Hypothalamus (tissue), 51 donors: ENCODE measurements at places on chromosomes 2 and 18.

DNA sequence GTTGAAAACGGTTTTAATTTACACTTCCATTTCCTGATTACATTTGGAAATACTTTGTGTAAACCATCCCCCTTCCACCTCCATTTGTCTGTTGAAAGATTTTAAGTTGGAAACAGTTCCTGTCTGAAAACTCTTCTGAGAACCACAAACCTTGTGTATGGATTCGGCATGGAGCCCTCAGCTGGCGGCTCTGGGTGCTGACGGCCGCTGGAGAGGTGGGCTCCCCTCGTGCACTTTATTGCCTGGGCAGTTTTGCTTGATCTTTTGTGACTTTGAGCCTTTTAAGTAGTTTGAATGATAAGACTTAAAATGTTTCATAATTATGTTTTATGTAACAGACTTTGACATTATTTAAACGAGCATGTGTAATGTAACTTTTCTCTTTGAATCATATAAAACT lies 11.1 kb downstream of the KLF11 start:
- DNase-seq: no peak

DNA sequence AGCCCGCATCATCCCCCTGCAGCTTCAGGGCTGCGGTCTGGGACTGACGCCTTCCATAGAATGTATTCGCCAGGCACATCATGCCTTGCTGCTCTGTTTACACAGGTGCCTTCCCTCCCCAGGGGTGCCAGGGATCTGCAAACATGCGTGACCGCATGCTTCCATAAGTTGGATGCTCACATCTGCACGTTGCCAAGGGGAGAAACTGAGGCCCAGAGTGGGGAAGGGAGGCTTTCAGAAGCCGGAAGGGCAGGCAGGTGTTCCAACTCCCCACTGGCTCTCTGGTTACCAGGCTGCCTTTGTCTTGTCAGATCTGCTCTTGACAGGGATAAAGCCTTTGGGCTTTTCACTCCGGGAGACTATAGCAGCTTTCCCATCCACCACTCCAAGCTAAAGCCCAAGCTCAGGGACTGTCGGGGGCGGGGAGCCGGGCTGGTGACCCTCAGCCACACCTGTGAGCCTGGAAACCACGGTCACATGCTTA lies 125.8 kb upstream of the TNP1 start:
- no peak for DNase-seq

DNA sequence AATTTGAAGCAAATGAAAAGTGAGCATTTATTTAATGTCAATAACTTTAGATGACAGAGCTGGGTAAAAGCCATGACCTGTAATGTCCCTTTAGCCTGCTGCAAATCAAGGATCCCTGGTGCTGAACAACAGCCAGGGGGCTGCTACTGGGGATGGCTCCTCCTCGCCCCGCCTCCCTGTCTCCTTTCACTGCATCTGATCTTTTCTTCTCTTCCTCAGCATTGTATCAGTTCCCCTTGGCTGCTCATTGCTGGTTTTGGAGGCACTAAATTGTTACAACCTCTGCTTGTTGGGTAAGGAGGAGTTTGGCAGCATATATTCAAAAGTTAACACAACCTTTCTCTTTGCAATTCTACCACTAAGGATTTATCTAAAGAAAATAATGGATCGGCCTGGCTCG lies 236.3 kb upstream of the ID2 start:
- DNase-seq: no peak

- no peak for DNase-seq
Observed at GRCh38 chr2:221293949-221294742, 278.0 kb downstream of the EPHA4 start.

DNA sequence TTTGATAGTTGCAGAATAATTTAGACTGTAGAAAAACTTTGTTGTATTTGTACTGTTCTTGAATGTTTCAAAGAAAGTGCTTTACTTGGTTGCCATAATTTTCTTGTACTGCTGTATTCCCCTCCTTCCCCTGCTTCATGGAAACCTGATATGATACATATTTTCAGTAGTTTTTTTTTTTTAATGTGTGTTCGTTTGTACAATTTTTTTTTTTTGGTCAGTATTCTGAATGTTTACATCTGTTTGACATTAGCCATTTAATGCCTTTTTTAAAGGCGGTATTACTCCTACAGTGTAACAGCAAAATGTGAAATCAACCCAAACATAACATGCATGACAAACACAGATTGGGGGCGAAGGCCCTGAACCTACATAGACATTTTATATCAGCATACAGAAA lies 172.3 kb downstream of the ASXL3 start:
- no peak for DNase-seq
